Stimulated activated CD4-positive, alpha-beta T cell treated with anti-CD3 and anti-CD28 coated beads, Interleukin-2, amount 100 ng/mL, for 24 hours (primary cell): ENCODE measurements at places on chromosomes 1 and 21.

GRCh38 chr1:207463021-207463420 is 8.9 kb downstream of the CR2 start:
- DNase-seq: no peak

GRCh38 chr1:91546876-91547275 is 46.2 kb downstream of the CDC7 start:
- DNase-seq: no peak

GRCh38 chr1:12584900-12585525 is 33.0 kb downstream of the DHRS3 start:
- DNase-seq: no peak

DNA sequence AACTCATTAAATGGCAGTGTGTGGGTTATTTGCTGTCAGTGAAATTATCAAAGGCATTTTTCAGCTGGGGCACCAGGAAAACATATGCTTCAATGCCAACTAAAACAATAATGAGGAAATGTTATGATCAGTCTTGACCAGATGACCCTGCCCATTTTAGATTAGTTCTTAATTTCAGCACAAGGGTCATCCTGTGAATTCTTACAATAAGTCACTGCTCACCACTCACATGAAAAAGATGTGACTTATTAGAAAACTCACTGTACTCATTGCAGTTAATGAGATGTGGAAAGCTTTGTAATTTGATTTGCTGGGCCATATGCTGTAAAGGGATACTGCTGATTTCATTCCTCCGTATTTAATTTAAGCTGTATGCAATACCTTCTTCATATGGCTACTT is 178.5 kb upstream of the LMO4 start:
- no peak for DNase-seq

GRCh38 chr1:109371341-109371739 is 26.4 kb downstream of the SORT1 start:
- no peak for DNase-seq

DNA sequence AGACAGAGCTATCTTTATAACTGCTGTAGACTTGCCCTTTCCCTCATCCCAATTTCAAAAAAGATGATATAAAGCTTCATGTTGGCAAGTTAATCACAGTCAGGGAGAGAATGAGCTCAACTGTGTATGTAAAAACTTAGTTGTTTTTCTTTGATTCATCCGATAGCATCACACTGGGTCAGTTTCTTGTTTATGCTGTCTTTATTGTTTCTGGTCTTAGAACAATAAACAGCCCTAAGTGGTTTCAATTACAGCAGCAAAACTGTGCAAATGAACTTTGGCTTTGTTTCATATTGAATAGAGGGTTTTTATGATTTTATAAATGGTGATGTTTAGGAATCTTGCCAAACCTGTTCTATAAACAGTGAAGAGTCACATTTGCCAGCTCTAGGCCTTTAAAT is 423.8 kb upstream of the CXADR start:
- no peak for DNase-seq

DNA sequence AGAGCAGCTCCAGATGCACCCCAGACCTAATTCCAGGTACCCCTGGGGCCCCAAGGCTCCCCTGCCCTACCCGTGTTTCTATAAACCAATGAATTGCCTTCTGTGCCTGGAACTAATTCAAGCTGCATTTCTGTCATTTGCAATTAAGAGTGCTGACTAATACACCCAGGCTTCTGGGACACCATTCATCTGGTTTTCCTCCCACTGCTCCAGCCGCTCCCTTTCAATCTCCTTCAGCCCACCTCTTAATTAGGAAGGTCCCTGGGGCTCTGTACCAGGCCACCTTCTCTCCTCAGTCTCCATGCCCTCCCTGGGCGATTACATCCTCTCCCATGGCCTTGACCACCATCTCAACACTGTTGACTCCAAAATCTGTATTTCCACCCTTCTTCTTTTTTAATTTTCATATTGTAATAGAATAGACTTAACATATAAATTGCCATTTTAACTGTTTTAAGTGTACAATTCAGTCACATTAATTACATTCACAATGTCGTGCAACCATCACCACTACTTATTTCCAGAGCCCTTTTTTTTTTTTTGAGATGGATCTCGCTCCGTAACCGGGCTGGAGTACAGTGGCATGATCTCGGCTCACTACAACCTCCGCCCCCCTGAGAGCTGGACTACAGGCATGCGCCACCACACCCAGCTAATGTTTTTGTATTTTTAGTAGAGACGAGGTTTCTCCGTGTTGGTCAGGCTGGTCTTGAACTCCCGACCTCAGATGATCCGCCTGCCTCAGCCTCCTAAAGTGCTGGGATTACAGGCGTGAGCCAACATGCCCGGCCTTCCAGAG is 9.2 kb upstream of the GJB3 start:
- DNase-seq: no peak

- no peak for DNase-seq
These were observed 118.7 kb upstream of the CD34 start for GRCh38 chr1:208029381-208030287.

- DNase-seq: no peak
These were observed 5.5 kb downstream of the PHF13 start for GRCh38 chr1:6619045-6619444.

DNA sequence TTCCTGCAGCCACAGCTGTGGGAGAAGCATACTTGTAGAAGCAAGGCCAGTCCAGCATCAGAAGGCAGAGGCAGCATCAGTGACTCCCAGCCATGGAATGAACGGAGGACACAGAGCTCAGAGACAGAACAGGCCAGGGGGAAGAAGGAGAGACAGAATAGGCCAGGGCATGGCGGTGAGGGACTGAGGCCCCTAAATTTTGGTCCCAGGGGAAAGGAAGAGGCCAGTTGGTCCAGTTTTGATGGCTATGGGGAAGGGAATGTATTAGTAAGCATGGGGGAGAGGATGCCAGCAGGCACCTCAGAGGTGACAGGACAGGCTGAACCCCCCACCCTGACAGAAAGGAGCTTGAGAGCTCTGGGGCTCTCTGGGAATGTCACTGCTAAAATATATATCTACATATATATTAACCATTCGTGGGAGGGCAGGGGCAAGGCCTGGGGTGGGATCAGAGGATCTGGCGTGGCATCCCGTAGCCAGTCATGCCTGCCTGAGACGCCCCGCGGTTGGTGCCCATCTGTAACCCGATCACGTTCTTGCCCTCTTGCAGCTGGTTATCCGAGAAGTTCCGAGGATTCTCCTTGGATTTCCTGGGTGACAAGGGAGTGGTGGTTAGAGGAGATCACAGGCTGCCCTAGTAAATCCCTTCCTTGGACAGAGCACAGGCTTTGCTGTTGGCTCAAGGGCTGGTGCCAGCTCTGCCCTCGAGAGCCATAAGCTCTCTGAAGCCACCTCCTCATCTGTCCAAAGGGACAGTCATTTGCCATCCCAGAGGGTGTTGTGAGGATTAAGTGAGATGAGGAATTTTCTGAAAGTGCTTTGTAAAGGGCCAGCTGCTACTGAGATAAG is 6.7 kb downstream of the TAGLN2 start:
- no peak for DNase-seq

- DNase-seq: no peak
These were observed 319.2 kb downstream of the NTNG1 start for GRCh38 chr1:107460035-107460434.

- no peak for DNase-seq
These were observed 278.8 kb downstream of the ASTN1 start for GRCh38 chr1:176885751-176886150.

- no peak for DNase-seq
These were observed 16.5 kb downstream of the DYRK1A start for GRCh38 chr21:37383086-37383485.

GRCh38 chr1:217181176-217181746 is 449.6 kb downstream of the GPATCH2 start:
- no peak for DNase-seq

GRCh38 chr1:98403963-98404480 is 257.5 kb upstream of the SNX7 start:
- no peak for DNase-seq

- no peak for DNase-seq
These were observed 29.0 kb upstream of the CTBS start for GRCh38 chr1:84603223-84603622.

DNA sequence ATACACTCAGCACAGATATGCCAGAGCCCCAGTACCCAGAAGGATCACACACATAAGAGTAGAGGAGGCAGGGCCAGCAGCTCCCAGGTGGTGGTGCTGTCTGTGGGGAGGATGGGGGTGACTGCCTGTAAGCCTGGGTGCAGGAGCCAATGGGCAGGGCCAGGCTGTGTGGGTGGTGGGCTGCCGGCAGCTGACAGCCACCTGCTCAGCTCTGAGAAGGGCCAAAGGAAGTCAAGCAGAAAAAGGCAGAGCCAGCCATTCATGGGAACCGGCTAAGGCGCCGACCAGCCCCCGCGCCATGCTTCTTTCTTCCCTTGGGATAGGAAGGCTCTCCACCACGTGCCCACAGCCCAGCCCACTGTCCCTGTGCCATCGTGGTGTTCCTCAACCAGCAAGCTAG is 14.1 kb downstream of the PIK3C2B start:
- DNase-seq: no peak

GRCh38 chr1:235067396-235068157 is 61.1 kb downstream of the TOMM20 start:
- no peak for DNase-seq
